ENCODE measurements at places on chromosomes 7 and 10. TPM values are rescaled to one million over a fixed set of nuclear protein-coding genes. Genes with fewer than 3 reads are reported as not detected.

Gene CASD1
- total RNA-seq = 27.3 TPM

Gene GATA3
- total RNA-seq = 310 TPM

Gene SPDYE2
- total RNA-seq = 0.52 TPM

Gene C7orf57
- 0.42 TPM for total RNA-seq

Gene IQUB
- total RNA-seq = 1.6 TPM

Gene ADRB1
- total RNA-seq = 1.4 TPM

Gene AGR3
- 8.7 TPM for total RNA-seq

Gene H2BK1
- not detected for total RNA-seq

Gene DLX6
- not detected for total RNA-seq

Gene ZNF12
- 29.0 TPM for total RNA-seq

Gene PIK3AP1
- 3.3 TPM for total RNA-seq

Gene TDRD1
- 0.23 TPM for total RNA-seq

Gene ARHGAP22
- total RNA-seq = 4.6 TPM

Gene NXPH1
- not detected for total RNA-seq

Gene GPR15LG
- total RNA-seq = 29.2 TPM

Gene UTF1
- total RNA-seq = not detected

Gene TSPAN33
- 11.1 TPM for total RNA-seq

Gene C10orf53
- not detected for total RNA-seq

Gene GJD4
- not detected for total RNA-seq

Gene DPP6
- not detected for total RNA-seq

Gene SEPTIN7
- total RNA-seq = 189 TPM
